ENCODE measurements at places on chromosomes 13 and 19.

- no peak for DNase-seq
Measured at GRCh38 chr19:16571822-16572331, 338 bp downstream of the SLC35E1 start.

- no peak for DNase-seq
Measured at GRCh38 chr19:14164082-14164481, 27.7 kb upstream of the ASF1B start.

GRCh38 chr19:33390908-33391630 lies 17.6 kb downstream of the CEBPG start:
- no peak for DNase-seq

DNA sequence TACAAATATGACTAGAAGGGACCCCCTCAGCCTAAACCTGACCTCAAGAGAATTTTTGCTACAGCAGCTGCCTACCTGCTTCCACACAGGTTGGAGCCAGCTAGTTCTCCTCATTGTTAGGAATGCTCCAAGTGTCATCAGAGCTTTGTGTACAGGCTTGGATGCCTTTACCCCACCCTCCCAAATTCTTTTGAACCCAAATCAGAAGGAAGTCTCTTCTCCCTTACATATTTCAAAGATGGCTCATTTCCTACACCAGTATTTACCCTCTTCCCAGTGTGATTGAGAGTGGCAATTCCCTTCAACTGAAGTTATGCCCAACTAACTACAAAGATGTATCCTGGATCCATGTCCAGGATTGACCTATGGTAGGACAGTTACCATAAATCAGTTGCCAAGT lies 323.2 kb downstream of the OXGR1 start:
- DNase-seq, result no peak

- DNase-seq, result no peak
Measured at GRCh38 chr13:59728896-59729545, 434.7 kb downstream of the DIAPH3 start.

GRCh38 chr13:33958964-33959363 lies 141.0 kb downstream of the RFC3 start:
- DNase-seq, result no peak

DNA sequence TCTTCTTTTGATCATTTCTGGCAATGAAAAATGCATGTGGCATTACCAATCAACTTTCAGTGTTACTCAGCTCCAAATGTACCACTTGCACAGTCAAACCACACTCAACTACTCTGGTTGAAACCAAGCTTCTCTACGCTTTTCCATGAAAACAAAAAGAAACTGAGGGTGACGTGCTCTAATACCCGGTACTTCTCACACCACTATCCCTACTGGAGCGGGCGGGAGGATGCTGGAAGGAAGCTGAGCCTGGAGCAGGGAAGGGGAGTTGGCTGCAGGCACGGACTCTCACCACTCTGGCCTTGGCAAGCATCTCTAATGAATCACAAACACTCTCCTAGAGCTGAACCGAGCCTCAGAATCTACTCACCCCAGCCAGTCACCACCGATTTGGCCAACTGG lies 48.2 kb downstream of the STK24 start:
- DNase-seq, result no peak

GRCh38 chr13:22175815-22176214 lies 504.9 kb downstream of the FGF9 start:
- no peak for DNase-seq

GRCh38 chr19:39735688-39736087 lies 2.1 kb downstream of the CLC start:
- no peak for DNase-seq

DNA sequence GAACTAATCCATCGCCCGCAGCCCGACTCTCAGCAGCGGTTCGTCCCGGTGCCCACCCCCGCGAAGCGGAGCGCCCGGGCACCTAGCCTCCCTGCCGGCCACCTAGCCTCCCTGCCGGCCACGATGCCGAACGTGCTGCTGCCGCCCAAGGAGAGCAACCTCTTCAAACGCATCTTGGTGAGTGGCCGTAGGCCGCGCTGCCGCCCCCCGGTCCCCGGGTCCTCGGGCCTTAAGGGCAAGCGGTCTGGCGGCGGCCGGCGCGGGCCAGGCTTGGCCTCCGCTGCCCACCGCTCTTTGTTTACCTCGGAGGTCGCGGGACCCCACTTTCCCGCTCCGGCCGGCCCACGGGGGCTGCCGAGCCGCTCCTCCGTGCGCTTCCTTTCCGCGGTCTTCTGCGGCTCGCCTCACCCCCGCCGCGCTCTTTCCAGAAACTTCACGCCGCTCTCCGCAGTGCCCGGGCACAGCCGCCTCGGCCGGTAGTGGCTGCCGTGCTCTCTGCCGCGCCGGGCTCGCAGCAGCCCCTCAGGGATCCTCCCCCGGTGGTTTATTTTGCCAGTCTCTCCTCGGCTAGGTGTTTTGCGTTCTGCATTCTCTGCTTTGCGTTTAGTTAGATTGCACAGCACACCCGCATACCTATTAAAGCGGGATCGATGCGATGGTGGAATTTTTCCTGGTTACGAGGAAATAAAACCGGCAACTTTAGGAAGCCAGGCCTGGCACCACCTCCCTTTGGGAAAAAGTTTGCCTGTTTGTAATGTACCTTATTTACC lies 524 bp downstream of the NAA16 start:
- DNase-seq, result no peak

DNA sequence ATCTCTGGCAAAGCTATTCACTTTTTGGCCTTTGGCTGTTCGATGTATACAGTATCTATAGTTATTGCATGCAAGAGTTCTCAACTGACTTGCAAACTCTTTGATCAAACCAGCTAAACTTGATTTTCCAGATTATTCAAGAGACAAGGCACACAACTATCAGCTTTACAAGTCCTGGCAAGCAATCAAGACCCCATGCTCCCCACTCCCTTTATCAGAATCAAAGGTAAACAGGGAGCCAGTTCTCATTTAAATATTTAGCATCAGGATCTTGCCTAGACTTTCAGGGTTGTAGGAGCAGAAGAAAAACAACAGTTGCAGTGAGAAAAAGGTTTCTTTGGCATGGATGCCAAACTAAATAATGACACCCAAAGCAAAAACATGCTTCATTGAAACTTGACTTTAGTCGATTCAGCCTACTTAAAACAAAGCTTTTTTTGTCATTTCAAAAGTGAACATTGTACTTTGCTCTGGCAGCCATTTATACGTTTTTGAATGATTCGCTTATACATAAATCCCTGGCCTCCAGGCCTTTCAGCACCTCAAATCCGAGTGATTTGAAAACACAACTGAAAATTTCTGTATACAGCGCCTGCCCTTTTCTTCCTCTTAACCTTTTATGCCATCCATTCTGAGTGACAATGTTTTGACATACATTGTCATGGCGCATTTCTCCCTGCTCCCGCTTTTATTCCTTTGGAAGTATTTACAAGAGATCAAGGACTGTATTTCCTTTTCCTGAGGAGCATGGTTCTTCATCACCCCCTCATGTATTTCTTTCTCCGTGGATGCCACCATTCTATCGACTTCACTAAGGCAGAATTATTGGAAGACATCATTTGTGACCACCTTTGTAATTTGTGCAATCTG lies 340.8 kb downstream of the KLF5 start:
- DNase-seq, result no peak

- DNase-seq, result peak; percentile 38
Measured at GRCh38 chr13:106083620-106084350, 451.7 kb downstream of the EFNB2 start.

- no peak for DNase-seq
Measured at GRCh38 chr13:102593466-102593865, 3.3 kb upstream of the TPP2 start.

DNA sequence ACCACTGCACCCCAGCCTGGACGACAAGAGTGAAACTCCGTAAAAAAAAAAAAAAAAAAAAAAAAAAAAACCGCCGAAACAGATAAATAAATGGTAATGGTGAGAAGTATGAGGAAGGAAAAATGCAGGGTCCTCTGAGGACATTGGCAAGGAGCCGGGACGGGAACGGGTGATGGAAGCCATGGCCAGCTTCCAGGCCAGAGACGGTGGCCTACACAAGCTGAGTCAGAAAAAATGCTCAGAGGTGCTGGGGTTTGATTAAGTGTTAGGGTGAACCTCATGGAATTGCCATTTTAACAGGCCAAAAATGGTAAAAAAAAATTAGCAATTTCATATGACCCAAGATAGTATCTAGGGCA lies 866 bp upstream of the ZSWIM4 start:
- no peak for DNase-seq

DNA sequence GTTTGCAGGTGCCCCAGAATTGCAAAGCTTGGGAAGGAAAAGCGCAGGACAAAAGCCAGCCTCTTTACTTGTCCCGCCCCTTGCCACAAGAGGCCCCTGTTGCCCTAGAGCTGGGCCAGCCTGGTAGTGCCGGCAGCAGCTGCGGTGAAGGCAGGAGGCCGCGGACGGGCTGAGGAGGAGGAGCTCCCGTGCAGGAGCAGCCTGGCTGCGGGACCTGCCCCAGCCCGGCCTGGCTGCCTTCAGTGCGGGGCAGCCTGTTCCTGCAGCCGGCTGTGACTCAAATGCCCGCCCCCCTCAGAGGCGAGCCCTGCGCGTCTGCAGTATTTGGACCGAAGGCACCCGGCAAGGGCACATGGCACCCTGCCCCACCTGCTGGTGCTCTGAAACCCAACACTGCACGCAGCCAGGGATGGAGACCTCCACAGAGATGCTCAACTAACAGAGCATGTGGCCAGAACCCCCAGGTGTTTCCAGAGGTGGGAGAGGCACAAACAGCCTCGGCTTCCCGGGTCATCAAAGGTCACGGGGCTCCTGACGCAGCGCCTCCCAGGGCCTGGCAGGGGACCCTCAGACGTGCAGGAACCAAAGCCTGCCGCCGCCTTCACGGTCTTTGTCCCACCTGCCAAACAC lies 29.7 kb downstream of the NAXD start:
- DNase-seq, result peak; percentile 23

GRCh38 chr13:99507986-99508385 lies 6.7 kb downstream of the TM9SF2 start:
- no peak for DNase-seq

GRCh38 chr19:32255536-32256295 lies 89.7 kb upstream of the ZNF507 start:
- no peak for DNase-seq

GRCh38 chr19:388691-389090 lies 20.3 kb downstream of the C2CD4C start:
- no peak for DNase-seq

- no peak for DNase-seq
Measured at GRCh38 chr19:16367261-16367683, 42.6 kb downstream of the KLF2 start.

GRCh38 chr13:78609464-78610205 lies 6.3 kb upstream of the POU4F1 start:
- no peak for DNase-seq

GRCh38 chr13:44471686-44472085 lies 98.1 kb downstream of the SERP2 start:
- DNase-seq, result no peak

DNA sequence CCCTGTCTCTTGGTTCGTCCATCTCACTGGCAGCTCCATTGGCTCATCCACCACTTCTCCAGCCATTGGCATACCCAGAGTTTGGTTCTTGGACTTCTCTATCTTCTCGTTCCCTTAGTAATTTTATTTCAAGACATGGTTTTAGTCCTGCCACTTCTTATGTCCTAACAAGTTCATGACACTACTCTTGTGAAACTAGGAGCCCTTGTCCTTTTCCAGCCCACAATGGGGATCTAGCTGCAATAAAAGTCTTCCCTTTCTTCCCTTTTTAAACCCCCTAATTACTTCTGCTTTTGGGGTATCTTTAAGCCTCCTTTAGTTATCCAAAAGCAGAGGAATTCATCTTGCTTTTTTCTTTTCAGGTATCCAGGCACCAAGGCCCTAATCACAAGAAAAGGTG lies 2.9 kb upstream of the RCBTB2 start:
- no peak for DNase-seq

- DNase-seq, result no peak
Measured at GRCh38 chr13:30037306-30037705, 186.9 kb upstream of the UBL3 start.

DNA sequence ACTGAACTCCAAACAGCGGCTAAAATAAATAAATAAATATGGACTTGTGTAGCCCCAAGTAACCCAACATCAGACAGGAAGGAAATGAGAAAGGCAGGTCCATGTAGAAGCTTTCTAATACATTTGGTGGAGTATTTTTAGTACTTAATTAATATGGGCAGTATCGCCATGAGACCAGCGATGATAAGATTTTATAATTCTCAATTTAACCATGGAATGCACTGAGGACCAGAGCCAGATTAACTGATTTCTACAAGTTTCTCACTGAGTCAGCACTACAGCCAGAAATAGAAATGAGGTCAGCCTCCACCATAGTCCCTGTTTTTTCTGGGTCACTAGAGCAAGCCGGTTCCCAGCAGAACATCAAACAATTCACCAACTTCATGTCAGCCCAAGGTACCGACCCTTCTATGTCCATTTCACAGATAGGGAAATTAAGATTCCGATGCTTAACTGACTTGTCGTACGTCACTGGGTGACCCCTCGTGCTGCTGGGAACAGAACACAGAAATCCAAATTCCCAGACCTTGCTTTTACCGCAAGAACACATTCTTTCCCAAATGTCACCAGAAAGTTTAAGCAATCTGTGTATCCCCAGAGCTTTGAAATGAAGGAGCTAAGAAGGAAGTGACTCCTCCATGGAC lies 90.4 kb downstream of the COL4A1 start:
- DNase-seq, result no peak

GRCh38 chr19:18662972-18663732 lies 20.3 kb upstream of the CRTC1 start:
- DNase-seq, result no peak

DNA sequence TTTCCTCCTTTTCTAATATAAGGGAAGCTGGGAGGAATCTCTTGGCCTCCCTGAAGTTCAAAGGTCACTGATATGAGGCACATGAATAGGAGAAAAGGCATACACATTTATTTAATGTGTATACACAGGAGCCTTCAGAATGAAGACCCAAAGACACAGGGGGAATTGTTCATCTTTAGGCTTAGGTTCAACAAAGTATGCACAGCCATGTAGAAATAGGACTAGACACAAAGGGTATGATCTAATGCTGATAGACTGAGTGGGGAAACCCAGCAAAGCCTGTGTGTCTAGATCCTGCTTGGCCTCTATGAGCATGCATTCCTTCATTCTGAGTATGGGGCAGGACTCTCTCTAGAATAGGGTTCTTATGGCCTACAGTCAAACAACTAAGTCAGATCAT lies 177.1 kb upstream of the RFC3 start:
- no peak for DNase-seq

- no peak for DNase-seq
Measured at GRCh38 chr19:15584541-15585115, 30.4 kb upstream of the CYP4F8 start.

DNA sequence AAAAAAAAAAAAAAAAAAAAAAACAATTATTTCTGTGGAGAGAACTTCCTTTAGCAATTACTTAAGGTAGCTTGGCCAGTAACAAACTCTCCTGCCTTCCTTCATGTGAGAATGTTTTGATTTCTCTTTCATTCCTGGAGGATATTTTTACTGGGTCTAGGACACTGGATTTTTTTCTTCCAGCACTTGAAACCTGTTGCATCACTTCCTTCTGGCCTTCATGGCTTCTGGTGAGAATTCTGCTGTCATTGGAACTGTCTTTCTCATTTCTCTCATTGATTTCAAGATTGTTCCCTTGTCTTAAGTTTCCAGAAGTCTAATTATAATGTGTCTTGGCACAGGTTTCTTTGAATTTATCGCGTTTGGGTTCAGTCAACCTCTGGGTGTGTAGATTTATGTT lies 19.3 kb upstream of the RAB20 start:
- DNase-seq, result no peak

All from anterior cingulate cortex (tissue), 58 donors.